Immature natural killer cell (primary cell): ENCODE measurements at places on chromosomes 2 and 18.

DNA sequence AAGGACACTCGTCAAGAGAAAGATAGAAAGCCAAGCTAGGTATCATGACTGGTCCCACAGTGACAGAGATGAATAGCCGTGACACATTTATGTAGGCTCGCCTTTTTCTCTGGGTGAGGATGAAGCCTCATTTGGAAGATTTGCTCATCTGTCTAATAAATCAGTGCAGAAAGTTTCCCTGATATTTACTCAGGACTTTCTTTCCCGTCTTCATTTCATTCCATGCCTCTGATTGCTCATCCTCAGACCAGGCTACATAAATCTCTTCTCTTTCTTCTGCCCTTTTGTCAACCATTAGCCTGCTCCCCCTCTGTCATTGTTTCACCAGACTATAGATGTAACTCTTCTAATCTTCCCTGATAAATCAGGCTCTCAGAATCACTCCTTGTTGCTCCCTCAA lies 361.8 kb upstream of the MEIS1 start:
- DNase-seq, result no peak

- DNase-seq, result no peak
Measured at GRCh38 chr18:69978732-69979715, 31.4 kb upstream of the CD226 start.

DNA sequence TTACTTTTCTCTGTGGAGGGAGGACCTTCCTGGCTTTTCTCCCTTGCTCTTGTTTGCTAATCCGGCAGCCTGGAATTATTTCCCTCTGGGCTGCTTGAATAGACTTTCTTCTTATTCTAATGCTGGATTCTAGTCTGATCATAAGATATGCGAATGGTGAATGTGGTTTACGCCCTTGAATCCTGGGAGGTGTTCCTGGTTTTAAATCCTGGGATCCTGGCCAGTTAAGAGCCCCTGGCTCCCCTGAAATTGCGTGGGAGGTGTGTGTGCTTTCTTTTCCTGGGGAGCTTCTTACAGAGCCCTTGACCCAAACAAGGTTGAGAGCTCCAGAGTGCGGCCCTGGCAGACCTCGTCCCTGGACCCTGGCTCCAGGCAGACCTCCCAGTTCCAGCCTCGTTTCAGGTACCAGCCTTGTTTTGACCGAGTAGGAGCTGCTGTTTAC lies 2.8 kb downstream of the SH3BP4 start:
- no peak for DNase-seq

GRCh38 chr2:78980152-78980465 lies 45.4 kb upstream of the REG3G start:
- no peak for DNase-seq

DNA sequence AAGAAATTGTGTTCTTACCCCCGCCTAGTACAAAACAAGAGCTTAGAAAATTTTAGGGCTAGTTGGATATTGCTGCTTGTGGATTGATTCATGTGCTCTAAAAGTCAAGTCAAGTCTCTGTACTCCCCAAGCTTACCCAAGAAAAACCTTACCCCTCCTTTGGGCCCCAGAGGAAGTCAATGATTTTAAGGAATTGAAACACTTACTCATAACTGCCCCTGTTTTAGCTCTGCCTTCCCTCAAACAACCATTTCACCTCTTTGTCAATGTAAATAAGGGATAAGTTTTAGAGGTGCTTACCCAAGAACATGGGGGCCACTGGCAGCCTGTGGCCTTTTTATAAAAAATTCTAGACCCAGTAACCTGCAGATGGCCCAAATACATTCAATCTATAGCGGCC lies 136.6 kb upstream of the RMP24 start:
- no peak for DNase-seq

DNA sequence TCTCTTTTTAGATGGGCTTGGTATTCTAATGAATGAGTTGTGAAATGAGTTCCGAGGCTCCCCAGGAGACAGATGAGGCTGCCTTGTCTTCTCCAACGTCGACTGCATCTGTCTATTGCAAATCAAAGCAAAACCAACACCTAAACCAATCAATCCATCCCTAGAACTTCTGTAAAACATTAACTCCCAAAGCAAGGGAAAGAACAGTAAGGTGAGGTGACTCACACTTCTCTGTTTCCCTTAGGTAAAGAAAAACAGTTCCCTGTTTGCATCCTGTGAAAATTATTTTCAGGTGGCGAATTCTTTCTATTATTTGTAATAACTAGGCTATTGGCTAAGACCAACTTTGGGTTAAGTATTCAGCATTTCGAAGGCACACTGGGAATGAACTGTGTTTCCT lies 249.4 kb downstream of the EPHA4 start:
- no peak for DNase-seq

DNA sequence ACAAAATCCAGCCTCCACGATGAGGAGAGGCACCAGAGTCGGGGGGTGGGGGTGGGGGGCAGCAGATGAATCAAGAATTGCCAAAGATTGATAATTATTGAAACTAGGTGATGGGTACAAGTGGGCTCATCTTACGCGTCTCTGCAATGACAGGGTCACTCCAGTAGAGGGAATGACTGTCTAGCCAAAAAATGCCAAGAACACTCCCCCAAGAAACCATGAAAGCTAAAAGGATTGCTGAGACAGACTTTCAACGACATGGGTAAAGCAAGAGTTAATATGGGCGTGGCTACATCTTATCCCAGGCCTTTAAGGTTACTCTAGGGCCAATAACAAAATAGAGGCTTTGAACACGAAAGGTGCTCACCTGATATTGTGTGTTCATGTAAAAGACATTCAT lies 86.5 kb downstream of the STK39 start:
- no peak for DNase-seq

- no peak for DNase-seq
Measured at GRCh38 chr2:8095978-8096377, 585.9 kb upstream of the ID2 start.

GRCh38 chr2:132448771-132449170 lies 32.2 kb downstream of the GPR39 start:
- DNase-seq, result no peak

DNA sequence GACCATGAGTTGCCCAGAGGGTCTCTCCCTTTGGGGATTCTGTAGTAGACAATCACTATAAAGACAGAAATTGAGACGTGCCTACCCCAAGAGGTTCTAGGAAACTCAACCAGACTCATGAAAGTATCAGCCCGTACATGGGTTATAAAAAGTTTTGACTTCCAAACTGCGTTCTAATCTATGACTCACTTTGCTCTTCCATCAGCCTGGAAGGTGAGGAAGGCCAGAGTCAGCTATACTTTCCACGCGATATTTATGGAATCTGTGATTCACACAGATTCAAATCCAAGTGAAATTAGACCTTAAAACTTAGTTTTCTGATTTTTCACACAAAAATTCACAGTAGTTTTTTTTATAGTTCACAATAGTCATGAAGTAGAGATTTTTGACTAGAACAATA lies 7.7 kb upstream of the LYPD1 start:
- DNase-seq, result no peak

DNA sequence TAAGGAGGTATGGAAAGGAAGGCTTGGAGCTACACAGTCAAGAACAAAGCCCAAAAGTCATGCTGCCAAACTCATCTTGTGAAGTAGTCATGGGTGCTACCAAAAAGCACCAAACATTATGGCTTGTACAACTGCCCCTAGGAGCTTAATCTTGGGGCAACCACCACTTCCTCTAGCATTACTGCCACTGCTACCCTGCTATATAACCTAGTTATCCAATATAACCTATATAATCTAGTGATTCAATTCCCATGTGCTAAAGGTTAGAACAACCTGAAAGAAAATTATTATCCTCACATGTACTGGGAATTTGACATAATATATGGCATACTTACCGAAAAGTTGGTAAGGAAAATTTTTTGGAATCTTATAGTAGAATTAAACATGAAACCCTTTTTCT lies 102.6 kb upstream of the RBBP8 start:
- DNase-seq, result no peak

GRCh38 chr2:88261725-88262124 lies 91.6 kb downstream of the THNSL2 start:
- DNase-seq, result no peak

DNA sequence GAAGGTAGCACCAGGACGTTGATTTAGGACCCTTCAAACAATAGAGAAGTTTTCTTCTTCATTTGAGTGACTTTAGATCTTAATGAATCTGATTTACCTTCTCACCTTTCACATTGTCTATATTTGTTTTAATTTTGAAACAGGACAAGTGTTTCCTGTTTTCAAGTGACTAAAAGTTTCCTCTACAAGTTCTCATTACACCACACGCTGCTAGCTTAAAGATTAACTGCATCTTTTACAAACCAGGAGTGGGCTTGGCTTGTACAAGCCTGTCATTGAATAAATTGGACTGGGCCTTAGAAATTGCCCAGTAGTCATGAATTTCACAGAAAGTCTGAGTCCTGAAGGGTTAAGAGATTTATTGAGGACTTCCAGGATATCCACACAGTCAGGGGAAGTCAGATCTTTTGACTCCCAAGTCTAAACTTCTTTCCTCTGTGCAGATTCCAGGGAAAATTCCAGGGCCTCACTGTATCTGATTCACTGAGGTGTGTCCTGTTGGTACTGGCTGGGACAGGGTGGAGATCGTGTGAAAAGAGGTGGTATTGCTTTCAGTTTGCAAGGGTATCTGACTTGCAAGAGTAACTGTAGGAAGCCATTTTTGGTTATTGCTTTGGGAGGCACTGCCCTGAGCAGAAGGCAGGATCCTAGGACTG lies 3.4 kb downstream of the SGPP2 start:
- no peak for DNase-seq

- DNase-seq, result peak; percentile 53
Measured at GRCh38 chr2:208040199-208041171, 15.2 kb upstream of the PLEKHM3 start.

- no peak for DNase-seq
Measured at GRCh38 chr2:232340171-232340935, 38.2 kb upstream of the ALPP start.

GRCh38 chr18:80182855-80183254 lies 64.5 kb downstream of the PARD6G start:
- no peak for DNase-seq

- DNase-seq, result no peak
Measured at GRCh38 chr2:38610851-38611801, 8.4 kb upstream of the HNRNPLL start.

DNA sequence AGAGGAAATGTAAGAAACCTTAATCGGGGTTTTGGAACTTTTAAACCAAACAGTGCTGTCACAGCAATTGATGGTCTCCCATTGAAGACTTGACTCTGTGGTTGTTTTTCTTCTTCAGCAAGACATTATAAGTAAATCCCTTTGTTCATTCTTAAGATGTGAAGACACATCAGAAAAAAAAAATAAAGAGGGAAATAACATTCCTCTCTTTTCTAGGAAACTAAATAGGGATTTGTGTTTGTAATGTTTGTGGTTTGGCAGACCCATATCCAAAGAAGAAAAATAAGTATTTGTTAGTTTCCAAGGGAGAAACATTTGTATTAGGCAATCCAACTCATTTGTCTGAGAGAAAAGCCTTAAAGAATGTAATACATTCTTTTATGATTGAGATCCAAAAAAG lies 359.9 kb downstream of the DSC3 start:
- no peak for DNase-seq

- DNase-seq, result no peak
Measured at GRCh38 chr2:133818661-133819060, 250.4 kb upstream of the NCKAP5 start.

GRCh38 chr18:35029103-35029502 lies 12.1 kb upstream of the MAPRE2 start:
- no peak for DNase-seq

GRCh38 chr18:78912844-78913243 lies 66.8 kb upstream of the SALL3 start:
- no peak for DNase-seq
